ENCODE measurements at places on chromosomes 13 and 19.

DNA sequence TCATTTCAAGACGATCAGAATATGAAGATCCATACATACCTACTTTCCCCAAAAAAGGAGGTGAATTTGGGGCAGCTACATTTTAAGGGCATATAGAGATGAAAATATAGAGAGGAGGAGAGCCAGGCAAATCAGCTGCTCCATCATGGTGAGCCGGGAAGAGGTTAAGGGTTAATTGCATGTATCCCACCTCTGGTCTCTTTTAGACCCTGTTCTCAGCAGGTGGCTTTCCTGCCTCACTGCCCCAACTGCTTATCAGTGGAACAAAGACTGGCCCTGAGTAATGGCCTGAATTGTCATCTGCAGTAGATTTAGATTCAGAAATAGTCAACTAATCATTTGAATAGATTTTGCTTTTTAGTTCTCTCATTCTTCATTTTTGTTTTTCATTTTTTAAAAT is 206.6 kb downstream of the SPRY2 start:
- no peak for DNase-seq

- peak; percentile 78 for DNase-seq
Observed at GRCh38 chr19:4327252-4327876, 11.3 kb downstream of the STAP2 start.

- no peak for DNase-seq
Observed at GRCh38 chr19:1266129-1266915, 2.8 kb upstream of the CIRBP start.

DNA sequence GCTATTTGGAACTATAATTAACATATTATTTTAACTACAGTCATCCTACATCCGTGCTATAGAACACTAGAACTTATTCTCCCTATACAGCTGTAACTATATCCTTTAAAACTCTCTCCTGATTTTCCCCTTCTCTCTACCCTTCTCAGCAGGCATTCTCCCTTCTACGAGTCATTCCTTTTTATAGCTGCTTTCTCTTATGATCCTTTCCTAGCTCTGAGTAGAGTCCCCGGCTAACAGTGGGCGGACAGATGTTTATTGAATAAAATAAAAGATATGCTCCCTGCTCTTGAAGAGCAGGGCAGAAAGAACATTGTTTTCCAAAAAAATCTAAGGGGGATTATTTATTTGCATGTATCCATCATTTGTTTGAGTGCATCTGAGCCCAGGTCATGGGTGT is 246.5 kb upstream of the TMTC4 start:
- DNase-seq, result no peak

DNA sequence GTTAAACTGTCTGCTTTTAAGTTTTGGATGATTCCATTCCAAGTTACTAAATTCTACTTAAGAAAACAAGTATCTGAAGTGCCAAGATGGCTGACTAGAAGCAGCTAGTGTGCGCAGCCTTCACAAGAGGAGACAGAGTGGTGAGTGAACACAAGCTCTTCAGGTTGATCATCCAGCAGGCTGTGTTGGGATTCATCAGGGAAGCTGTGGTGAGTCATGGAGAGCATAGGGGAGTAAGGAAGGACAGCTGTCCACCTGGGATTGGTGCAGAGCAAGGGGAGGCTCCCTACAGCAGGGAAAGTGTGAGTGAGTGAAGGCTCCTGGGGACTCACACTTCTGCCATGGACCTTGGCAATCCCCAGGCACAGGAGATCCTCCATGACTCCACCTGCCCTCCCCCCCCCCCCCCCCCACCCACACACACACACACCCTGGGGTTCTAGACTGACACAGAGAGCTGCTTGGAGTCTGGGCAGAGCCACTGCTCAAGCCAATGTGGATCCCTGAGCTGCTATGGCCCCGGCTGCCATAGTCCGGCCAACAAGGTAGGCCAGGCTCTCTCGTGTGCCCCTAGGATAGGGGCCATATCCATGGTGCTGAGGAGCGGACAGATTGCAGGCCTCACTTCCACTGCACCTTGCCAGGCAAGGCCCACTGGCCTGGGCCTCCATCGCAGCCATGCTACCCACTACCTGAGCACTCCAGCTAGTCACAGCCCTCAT is 23.5 kb downstream of the SLC25A15 start:
- DNase-seq, result no peak

GRCh38 chr13:46124531-46124966 is 19.7 kb upstream of the CPB2 start:
- no peak for DNase-seq

DNA sequence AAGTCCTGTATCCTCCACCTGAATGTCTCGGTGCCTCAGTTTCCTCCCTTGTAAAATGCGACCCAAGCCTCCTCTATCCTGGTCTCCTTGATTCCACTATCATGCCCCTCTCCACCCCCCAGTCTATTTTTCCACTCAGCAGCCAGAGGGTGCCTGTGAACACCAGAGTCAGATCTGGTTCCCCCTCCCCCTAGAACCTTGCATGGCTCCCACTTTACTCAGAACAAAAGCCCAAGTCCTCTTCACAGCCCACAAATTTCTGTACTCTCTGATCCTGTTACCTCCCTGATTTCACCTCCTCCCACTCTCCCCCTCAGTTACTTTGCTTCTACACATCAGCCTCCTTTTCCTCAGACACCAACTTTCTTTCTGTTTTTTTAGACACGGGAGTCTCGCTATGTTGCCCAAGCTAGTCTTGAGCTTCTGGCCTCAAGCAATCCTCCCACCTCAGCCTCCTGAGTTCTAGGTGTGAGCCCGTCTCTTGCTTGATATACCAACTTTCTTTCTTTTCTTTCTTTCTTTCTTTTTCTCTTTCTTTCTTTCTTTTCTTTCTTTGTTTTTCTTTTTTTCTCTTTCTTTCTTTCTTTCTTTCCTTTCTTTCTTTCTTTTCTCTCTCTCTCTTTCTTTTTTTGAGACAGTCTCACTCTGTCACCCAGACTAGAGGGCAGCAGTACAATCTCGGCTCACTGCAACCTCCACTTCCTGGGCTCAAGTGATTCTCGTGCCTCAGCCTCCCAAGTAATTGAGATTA is 869 bp downstream of the DAND5 start:
- DNase-seq, result no peak
